ENCODE measurements at places on chromosomes 5 and 9.
A peak's percentile ranks its signal among the peaks of the same experiment; 100 is the strongest.

- DNase-seq = no peak
- H3K36me3 ChIP-seq = no peaks in the 10 kb centered on the region
- no peaks in the 10 kb centered on the region for H3K4me1 ChIP-seq
- H3K27me3 ChIP-seq = no peaks in the 10 kb centered on the region
These were observed 15.4 kb downstream of the AGXT2 start for GRCh38 chr5:35032356-35032755.

DNA sequence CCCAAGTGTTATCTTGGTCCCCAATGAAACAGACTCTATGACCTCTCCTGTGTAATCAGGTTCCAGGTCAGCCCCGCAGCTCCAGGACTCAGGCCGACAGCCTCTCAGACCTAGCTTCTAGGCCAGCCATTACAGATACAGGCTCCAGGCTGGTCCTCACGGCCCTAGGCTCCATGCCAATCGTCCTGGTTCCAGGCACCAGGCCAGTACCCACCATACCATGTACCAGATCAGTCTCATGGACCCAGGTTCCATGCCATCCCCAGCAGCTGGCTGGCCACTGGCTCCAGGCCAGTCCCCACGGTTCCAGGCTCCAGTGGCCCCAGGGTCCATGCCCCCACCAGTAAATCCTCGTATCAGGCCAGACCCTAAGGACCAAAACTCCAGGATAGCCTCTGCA, 1326.6 kb upstream of the C9orf72 start:
- peaks cover 6% of the 10 kb centered on the region for H3K27me3 ChIP-seq
- no peak for DNase-seq
- no peak overlapping the region for H3K27ac ChIP-seq
- H3K4me1 ChIP-seq = no peaks in the 10 kb centered on the region

GRCh38 chr9:33452828-33453271, 5.5 kb upstream of the AQP3 start:
- DNase-seq = peak; percentile 83
- no peak overlapping the region for H3K27ac ChIP-seq
- no peaks in the 10 kb centered on the region for H3K4me1 ChIP-seq
- no peak overlapping the region for H3K4me3 ChIP-seq
- no peaks in the 10 kb centered on the region for H3K27me3 ChIP-seq

- peaks cover 3% of the 10 kb centered on the region for H3K27me3 ChIP-seq
- no peak overlapping the region for H3K4me3 ChIP-seq
- no peak overlapping the region for H3K27ac ChIP-seq
- DNase-seq = peak; percentile 76
- H3K4me1 ChIP-seq = no peaks in the 10 kb centered on the region
These were observed 13.5 kb upstream of the B4GALT1 start for GRCh38 chr9:33180526-33181184.

- H3K4me3 ChIP-seq = no peak overlapping the region
- no peak overlapping the region for H3K27ac ChIP-seq
- DNase-seq = no peak
- no peaks in the 10 kb centered on the region for H3K36me3 ChIP-seq
- H3K27me3 ChIP-seq = peaks cover 5% of the 10 kb centered on the region
These were observed 111.0 kb upstream of the SPDL1 start for GRCh38 chr5:169472544-169472943.

GRCh38 chr9:34454571-34455065, 3.8 kb downstream of the FAM219A start:
- H3K4me1 ChIP-seq = no peaks in the 10 kb centered on the region
- no peak for DNase-seq
- no peaks in the 10 kb centered on the region for H3K27me3 ChIP-seq
- H3K4me3 ChIP-seq = no peak overlapping the region
- no peaks in the 10 kb centered on the region for H3K36me3 ChIP-seq

DNA sequence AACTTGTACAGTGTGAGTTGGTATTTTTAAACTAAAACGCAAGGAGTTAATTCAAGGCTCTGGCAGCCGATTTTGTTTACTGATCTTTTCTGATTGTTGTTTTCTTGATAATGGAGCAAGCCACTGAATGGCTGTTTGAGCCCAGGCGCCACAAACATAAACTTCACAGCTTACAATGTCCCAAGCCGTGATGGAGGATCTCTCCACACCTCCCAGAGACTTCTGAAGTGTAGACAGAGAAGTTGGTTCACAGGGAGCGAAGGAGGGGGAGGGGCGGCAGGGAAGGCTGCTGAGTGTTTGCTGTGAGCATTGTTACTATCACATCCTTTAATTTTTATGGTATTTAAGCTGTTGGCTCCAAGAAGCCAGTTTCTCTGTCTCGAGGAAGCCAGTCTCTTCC, 14.7 kb downstream of the ISL1 start:
- H3K27me3 ChIP-seq = peaks cover 25% of the 10 kb centered on the region
- DNase-seq = no peak
- no peak overlapping the region for H3K27ac ChIP-seq
- no peaks in the 10 kb centered on the region for H3K36me3 ChIP-seq

DNA sequence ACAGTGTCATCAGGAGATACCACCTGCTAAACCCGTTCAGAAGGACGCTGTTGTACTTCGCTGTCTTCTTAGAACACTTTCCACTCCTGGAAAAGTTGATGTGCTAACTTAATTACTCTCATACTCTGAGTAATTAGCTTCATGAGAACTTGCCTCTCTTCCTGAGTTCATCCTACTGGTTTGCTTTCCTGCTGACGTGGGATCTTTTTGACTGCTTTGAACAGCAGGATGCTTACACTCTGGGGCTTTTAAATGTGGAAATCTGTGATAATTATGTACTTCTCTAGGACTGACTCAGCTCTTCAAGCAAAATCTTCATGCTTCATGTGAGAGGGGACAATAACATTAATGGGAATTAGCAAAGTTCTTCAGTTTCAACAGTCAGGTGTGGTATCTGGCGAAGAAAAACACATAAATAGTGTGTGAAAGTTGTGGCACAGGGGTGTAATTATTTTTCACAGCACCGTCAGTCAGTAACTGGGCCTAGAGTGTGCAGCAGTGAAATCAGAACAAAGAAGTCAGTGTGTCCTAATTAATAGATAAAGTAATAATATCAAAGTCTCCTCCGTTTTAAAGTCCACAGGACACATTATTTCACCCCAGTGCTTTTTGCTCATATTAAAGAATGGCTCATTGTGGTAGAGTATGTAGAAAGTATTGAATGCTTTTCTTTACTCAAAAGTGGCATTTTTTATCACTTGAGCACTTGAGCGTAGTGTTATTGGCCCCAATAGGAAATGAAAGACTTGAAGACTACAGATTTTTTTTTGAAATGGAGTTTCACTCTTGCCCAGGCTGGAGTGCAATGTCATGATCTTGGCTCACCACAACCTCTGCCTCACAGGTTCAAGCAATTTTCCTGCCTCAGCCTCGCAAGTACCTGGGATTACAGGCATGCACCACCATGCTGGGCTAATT, 140.9 kb upstream of the DMRT1 start:
- no peak for DNase-seq
- H3K4me1 ChIP-seq = no peaks in the 10 kb centered on the region
- no peaks in the 10 kb centered on the region for H3K27me3 ChIP-seq
- H3K4me3 ChIP-seq = no peak overlapping the region

GRCh38 chr9:68740561-68740960, 35.5 kb downstream of the PIP5K1B start:
- no peak for DNase-seq
- H3K27ac ChIP-seq = no peak overlapping the region
- H3K36me3 ChIP-seq = no peaks in the 10 kb centered on the region
- H3K4me3 ChIP-seq = no peak overlapping the region
- H3K4me1 ChIP-seq = peaks cover 11% of the 10 kb centered on the region

- H3K27ac ChIP-seq = no peak overlapping the region
- H3K4me3 ChIP-seq = no peak overlapping the region
- no peaks in the 10 kb centered on the region for H3K36me3 ChIP-seq
- no peak for DNase-seq
- no peaks in the 10 kb centered on the region for H3K27me3 ChIP-seq
These were observed 20.0 kb upstream of the AGGF1 start for GRCh38 chr5:77010243-77010642.

- H3K27ac ChIP-seq = no peak overlapping the region
- H3K4me3 ChIP-seq = no peak overlapping the region
- H3K4me1 ChIP-seq = no peaks in the 10 kb centered on the region
- no peaks in the 10 kb centered on the region for H3K27me3 ChIP-seq
- peaks cover 11% of the 10 kb centered on the region for H3K36me3 ChIP-seq
- no peak for DNase-seq
These were observed 23.6 kb downstream of the CKMT2 start for GRCh38 chr5:81256766-81257165.
